ENCODE measurements at places on chromosomes 4 and X. TPM values are rescaled to one million over a fixed set of nuclear protein-coding genes. Genes with fewer than 3 reads are reported as not detected.

Gene MND1
- total RNA-seq = 122 TPM

Gene IGSF1
- total RNA-seq = not detected

- no peak for DNase-seq
Measured at GRCh38 chr4:8739820-8740665, 131.6 kb downstream of the HMX1 start.

Gene PNMA5
- not detected for total RNA-seq

DNA sequence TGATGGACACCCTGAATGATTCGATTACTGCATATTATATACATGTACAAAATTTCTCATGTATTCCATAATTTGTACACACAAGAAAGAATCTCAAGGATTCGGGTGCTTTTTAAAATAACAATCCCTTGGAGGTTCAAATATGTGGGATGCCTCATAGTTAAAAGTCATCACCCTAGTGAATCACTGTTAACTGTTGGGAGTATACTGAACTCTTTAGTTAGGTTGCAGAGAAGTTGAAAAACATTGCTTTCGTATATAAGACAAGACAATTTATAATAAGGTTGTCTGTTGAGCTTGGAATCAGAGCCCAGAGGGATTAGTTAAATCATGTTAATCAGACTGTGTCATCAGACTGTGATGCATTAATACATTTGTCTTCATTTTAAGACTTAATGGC lies 15.6 kb downstream of the DCK start:
- no peak for DNase-seq

- DNase-seq = no peak
Measured at GRCh38 chr4:142040043-142040442, 403.7 kb downstream of the IL15 start.

Gene KLB
- total RNA-seq = not detected

Gene FRG2
- total RNA-seq = not detected

Gene KLHL8
- total RNA-seq = 20.3 TPM

DNA sequence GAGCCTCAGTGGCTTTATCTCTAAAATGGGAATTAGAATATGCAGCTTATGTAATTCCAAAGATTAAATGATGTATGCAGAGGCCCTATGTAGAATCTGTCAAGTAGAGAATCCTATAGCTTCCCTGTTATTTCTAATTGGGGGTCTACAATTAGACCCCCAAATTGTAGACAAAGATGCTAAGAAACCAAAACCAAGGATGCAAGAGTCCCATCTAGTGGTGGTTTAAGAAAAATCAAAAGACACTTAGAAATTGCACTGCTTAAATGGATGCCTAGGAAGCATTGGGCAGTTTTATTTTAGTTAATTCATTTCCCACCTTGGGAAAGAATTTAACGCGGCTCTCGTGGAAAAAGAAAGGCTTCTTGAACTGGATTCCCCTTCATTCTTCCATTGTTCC lies 115.2 kb downstream of the GABRA2 start:
- DNase-seq = peak; percentile 1

Gene WAS
- 89.7 TPM for total RNA-seq

DNA sequence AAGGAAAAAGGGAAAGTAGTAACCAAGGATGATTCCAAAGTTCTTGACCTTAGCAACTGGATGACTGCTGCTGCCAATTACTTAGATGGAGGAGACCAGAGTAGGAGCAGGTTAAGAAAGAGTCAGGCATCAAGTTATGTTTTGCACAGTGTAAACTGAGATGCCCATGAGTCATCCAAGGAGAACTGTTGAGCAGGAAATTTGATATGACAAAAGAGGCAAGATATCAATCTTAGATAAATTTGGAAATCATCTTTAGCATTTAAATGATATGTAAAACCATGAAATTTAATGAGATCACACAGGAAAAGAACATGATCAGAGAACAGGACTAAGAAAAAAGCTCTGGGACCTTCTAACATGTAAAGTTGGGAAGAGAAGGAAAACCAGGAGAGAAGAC lies 361.3 kb downstream of the OPHN1 start:
- DNase-seq = no peak

Gene KIT
- total RNA-seq = not detected

Gene MAGEA9B
- total RNA-seq = not detected

- no peak for DNase-seq
Measured at GRCh38 chr4:102404431-102404969, 59.2 kb upstream of the SLC39A8 start.

- DNase-seq = no peak
Measured at GRCh38 chr4:7900334-7900909, 39.2 kb downstream of the AFAP1 start.

Gene PLAC1
- not detected for total RNA-seq

Gene WDR17
- 3.8 TPM for total RNA-seq

- DNase-seq = no peak
Measured at GRCh38 chr4:141348125-141348524, 127.4 kb downstream of the ZNF330 start.

DNA sequence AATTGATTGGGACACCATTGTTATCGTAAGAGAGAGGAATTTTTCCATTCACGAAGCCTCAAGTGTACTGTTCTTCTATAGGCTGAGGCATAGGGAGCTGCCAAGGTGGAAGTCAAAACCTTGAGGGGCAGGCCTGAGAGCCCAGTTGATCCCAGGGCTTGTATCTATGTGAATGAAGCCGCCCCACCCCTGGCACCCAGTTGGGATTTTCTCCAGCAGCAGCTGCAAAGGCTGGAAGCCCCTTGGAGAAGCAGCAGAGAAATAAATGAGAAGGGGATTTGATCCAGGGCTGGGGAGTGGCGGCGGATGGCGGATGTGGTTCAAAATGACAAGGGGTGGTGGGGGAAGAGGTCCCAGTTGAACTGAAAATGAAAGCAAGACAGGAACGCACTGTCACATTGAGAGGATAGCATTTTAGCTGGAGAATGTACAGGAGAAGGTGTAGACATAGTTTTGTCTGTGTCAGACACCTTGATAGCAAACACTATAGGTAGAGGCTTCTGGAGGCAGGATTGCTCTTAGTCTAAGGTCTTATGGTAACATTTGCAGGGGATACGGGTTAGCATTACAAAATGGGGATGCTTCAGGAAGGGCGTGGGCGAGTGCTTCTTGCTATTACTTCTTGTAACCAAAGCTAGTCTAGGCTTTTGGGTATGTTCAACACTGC lies 32.6 kb downstream of the DOCK11 start:
- DNase-seq = peak; percentile 31

DNA sequence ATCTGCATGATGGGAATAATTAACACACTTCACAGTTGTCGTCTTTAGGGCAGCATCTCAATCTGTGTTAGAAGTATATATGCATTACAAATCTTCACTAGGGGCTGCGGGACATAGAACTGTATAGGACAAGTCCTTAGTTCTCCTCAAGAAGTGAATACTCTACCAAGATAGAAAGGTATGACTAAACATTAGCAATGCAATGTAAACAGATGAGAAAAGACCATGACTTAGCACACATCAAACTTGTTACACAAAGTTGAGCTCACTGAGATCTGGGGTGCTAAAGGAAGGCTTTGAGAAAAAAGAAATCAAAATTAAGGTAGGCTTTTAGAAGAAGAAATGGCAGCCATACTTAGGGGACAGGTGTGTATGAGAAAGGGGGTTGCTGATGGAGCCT lies 182.1 kb upstream of the MAP3K15 start:
- DNase-seq = no peak

Gene LNX1
- not detected for total RNA-seq

GRCh38 chr4:33802578-33802977 lies 2441.7 kb downstream of the ARAP2 start:
- peak; percentile 1 for DNase-seq

DNA sequence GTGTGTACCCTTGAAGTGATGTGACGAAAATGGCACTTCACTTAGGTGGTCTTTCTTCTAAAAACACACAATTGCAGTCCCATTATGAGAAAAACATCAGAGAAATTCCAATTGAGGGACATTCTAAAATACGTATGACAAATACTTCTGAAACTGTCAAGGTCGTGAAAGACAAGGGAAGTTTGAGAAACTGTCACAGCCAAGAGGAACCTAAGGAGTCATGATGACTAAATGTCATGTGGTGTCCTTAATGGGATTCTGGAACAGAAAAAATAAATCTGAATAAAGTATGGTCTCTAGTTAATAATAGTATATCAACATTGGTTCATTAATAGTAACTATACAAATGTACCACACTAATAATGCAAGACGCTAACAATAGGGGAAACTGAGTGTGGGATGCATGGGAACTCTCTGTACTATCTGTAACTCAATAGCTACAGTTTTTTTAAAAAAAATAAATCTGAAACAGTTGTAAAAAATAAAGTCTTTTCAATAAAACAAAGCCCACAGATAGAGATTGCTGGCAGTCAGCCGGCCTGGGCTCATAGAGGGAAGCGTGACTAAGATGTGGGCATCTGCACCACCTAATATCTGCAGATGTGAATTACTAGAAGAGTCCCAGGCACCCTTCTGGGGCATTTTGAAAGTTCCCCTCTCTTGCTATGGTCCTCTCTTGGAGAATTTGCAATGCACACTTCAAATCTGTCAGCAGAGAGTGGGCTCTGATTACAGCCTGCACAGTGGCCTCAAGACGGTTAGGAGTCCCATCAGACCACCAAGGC lies 47.6 kb downstream of the MID1IP1 start:
- no peak for DNase-seq

Gene MAGEA1
- not detected for total RNA-seq

Gene HS6ST2
- total RNA-seq = not detected

GRCh38 chrX:11342673-11343072 lies 49.5 kb downstream of the AMELX start:
- DNase-seq = no peak

GRCh38 chr4:15515106-15515505 lies 45.4 kb downstream of the CC2D2A start:
- DNase-seq = no peak

- DNase-seq = no peak
Measured at GRCh38 chr4:124282301-124282898, 430.1 kb downstream of the ANKRD50 start.

- DNase-seq = no peak
Measured at GRCh38 chr4:143382596-143382995, 45.9 kb downstream of the GAB1 start.

DNA sequence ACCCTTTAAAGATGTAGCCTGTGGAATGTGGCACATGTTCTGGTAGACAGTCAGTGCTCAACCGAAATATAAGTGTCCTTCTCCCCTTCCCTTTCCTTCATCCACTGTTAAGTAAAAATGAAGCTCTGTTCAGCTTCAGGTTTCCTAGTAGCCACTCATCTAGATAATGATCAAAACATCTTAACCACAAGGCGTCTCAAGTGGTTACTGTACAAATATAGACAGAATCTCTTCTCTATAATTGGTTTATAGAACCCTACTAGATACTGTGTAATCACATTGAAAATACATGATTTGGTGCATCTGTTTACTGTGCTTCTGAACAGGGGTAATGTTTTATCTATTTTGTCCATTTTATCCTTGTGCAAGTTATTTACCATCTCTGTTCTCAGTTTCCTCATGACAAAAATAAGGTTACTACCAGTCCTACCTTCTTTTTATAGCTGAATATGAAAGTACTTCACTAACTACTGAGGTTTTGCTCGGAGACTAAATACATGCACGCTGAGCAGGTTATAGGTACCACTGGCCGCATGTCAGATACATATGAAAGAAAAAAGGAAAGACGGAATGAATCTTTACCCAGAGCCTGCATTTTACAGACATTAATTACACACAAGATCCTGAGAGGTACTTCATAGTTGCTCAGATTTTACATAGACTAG lies 20.3 kb upstream of the SLC25A4 start:
- DNase-seq = no peak

Gene DRP2
- 0.96 TPM for total RNA-seq

Data from OCI-LY7 (cell line).